ENCODE measurements at places on chromosomes 11 and 22.

GRCh38 chr11:11862999-11863398 is 21.2 kb downstream of the USP47 start:
- no peak for DNase-seq

- DNase-seq, result no peak
Observed at GRCh38 chr22:49310354-49310753, 517.3 kb downstream of the BRD1 start.

DNA sequence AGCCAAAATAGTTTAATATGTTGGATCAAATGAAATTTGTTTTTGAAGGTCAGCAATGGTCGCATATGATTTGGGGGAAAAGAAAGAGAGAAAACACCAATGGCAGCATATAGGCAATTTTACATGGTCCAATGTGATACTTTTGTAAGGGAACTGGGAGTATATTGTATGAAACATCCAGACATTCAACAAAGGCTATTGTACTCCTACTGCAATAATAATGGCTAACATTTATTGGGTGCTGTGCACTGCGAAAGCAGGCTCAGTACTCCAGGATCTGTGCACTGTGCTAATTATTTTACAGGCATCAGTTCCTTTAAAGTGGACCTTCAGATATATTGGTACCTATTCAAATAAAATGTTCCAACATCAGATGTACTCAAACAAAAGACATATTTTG is 5.9 kb upstream of the OR10V1 start:
- no peak for DNase-seq

DNA sequence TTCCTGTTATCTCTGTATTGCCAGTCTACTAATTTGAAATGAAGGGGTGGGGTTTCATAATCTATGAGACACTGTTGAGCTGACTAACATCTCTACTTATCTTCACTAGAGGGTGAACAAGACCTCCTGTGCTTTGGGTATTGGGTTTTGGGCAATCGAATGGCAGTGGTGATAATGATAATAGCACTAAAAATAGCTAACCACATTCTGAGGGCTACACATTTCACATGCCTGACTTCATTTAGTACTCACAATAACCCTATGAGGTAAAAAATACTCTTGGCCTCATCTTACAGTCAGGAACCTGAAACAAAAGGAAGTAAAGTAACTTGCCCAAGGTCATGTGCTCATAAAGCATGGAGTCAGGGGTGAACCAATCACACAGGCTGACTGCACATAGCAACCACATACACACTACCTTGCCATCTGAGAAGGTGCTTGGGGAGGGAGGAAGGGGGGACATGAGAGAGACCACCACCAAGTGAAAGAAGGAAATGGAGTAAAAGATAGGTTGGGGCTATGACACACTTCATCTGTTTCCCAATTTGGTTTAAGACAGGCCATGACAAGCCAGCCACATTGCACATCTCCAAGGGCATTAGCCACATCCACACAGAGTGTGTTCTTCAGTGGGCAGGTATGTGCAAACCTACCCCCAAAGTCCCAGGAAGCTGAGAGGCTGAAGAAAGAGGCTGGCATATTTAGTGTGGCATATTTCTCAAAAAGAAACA is 387.6 kb upstream of the DDI1 start:
- no peak for DNase-seq

- peak; percentile 76 for DNase-seq
Observed at GRCh38 chr11:45843158-45843924, 3.9 kb upstream of the CRY2 start.

- no peak for DNase-seq
Observed at GRCh38 chr11:126833065-126833464, 167.5 kb downstream of the KIRREL3 start.

GRCh38 chr22:45516163-45516562 is 13.5 kb downstream of the FBLN1 start:
- no peak for DNase-seq

GRCh38 chr11:121524233-121524631 is 71.5 kb upstream of the SORL1-AS1 start:
- no peak for DNase-seq

DNA sequence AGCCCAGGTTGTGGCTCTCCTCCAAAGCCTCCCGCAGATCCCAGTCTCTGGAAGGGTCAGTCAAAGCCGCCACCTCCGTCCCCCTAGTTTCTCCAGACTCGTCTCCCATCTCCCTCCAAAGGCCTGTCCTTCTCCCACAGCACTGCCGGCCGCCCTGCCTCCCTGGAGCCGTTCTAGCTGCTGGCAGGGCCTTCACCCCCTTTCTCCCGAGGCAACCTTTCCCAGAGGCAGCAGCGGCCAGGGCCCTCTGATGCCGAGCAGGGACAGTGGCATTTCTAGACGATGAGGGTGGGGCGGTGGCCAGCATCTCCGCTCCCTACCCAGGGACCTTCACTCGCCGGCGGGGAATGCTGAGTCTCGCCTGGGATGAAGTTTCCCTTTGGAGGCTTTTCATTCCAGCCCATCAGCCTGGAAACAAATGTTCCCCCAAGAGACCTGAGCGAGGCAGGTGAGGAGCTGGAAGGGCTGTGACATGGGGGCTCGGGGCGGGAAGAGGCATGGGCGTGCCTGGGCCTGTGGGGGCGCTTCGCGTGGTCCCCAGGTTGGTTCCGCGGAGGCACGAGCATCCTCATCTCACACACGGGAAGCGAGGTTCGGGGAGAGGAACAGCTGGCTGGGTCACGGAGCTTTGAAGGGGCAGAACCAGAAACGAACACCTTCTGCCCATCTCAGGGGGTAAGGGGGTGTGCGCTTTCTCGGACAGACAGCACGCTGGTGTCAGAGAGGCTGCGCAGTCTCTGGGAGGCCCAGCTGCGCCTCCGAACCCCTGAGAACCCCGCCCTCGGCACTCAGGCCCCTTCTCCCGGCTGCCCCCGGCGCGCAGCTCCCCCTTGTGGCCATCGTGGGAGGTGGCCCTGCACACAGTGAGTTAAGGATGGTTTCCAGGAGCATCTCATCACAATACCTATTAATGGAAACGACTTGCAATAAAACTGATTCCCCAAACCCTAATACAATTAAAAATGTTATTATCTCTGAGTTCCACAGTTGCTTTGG is 18.1 kb upstream of the KLHL35 start:
- no peak for DNase-seq

DNA sequence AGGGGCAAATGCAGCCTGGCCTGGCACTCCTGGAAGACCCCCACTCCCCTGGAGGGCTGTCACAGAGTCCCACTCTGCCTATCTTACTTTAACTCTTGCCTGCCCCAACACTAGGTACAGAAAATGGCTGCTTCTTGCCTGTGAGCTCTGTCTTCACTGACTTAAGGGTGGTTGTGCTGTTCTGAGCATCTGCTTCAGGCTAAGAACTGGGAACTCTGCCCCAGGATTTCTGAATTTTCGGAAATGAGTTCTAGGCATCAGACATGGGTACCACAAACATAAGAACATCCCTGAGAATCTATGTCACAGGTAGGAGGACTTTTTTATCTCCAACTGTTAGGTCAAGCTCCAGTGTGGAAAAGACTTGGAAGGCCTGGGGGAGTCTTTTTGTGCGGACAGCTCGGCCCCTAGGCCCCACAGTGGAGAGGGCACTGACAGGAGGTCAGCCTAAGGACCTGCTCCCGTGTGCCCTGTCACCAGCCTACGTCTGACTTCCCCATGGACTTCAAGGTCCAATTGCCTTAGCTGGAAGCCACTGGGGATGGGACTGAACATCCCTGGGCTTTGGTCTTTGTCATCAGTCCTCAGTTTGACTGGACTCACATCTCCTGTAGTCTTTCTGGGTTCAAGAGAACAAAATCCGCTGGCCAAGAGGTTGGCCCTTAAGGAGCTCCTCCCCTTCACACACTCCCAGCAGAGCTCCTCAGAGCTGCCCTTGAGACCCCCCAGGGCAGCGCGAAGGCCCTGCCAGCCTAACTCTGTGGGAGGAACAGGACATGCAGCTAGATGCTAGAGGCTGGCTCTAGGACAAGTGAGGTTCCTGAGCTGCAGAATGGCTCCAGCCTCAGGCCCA is 31.9 kb downstream of the PPP2R1B start:
- DNase-seq, result no peak

- DNase-seq, result no peak
Observed at GRCh38 chr11:121801781-121802180, 314.2 kb downstream of the BLID start.

DNA sequence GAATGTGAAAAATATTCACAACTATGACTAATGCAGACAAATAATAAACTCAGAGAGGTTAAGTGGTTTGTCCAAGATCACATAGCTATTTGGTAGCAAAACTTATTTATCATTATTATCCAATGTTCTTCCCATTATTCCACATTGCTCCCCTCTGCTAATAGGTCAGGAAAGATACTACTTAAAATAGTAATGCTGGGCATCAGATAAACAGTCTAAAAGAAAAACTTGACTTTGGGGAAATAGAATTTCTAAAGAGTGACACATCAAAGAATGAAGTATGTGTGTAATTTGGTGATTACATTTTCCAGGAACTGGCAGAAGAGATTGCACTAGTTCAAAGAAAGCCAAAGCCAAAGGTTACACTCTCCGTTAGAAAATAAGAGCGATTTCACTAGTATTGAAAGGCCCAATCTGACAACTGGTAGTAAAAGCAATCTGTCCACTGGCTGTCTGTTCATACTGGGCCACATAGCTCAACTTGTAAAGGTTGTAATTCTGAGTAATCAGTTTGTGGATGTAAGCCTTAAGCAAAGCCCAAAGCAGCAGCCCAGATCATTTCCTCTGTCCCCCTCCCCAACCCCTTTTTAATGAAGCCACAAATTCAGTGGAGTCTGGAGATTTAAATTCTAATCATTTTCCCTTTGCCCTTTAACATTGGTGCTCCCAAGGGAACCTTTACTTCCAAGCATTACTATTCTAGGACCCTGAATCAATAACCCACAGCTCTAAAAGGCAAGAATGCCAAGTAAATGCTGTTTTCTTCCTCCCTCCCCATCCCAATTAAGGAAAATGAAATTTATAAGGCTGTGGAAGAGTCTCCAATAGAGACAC is 283.5 kb downstream of the TTC28 start:
- no peak for DNase-seq

- no peak for DNase-seq
Observed at GRCh38 chr11:86248609-86249008, 4.1 kb downstream of the EED start.

DNA sequence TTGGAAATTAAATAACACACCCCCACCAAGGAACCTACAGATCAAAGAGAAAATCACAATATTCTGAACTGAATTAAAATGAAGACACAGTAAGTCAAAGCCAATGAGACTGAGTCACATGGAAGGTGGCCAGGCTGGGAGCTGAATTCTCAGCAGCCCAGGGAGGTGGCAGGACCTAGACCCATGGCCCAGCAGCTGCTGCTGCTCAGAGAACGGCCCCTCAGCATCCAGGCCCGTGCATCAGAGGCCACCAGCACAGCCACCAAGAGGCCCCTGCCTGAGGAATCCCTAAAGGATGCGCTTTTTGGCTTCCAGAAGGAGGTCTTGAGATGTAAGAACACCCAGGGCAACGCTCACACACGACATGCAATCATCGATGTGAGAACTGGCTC is 35.0 kb downstream of the TBX1 start:
- no peak for DNase-seq

- no peak for DNase-seq
Observed at GRCh38 chr11:99781074-99781473, 760.3 kb downstream of the CNTN5 start.

DNA sequence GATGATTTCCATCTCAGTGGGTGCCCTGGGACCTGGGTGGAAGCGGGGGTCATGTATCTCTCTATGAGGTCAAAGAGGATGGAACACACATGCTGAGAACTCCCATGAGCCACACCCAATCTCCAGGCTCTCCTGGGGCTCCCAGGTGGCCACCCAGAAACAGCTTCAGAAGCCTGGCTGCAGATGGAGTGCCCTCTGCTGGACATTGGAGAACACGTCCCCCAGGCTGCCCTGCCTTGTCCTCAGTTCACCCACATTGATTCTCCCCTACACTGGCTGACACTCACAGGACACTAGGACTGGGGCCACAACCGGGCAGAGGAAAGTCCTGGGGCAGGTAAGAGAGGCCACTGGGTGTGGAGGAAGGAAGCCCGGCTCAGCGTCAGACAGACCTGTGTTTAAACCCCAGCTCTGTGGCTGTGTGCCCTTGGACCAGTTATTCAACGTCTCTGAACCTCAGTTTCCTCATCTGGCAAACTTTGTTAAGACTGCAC is 4.5 kb upstream of the NOL12 start:
- DNase-seq, result no peak

- no peak for DNase-seq
Observed at GRCh38 chr11:29208117-29208516, 808.7 kb downstream of the KCNA4 start.

DNA sequence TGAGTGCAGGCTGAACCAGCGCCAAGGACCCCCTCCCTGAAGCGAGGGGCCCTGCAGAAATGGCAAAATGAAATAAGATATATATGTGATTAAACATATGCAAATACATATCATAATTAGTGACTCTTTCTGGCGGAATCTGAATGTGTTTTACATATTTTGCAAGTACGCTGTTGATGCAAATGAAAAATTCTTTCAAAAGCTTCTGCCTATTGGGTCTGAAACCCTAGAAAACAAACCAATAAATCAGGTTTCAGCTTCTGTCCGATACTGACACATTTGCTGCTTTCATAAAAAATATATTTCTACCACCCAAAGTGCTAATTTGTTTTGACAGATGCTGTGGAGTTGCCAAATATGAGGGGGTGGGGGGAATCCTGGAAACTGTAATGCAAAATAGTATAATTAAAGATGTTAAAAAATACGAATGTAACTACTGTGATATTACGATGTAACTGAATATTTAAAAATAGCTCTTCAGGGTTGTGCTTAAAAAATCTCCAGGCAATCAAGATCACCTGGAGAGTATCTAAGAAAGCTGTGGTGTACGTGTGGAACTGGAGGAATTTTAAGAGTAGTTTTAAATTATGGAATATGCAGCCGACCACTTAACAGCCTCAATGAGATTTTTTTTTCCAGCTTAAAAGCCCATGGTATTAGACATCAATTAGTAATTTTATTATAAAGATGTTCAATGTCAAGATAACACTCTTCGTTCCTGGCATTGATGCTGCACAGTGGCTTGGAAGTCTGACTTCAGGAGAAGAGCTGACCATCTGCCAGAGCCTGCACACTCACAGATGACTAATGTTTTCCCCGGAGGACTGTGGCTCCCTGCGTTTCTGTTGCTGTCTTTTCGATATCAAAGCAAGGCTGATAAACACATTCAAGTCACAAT is 122.2 kb upstream of the RCN1 start:
- DNase-seq, result no peak

DNA sequence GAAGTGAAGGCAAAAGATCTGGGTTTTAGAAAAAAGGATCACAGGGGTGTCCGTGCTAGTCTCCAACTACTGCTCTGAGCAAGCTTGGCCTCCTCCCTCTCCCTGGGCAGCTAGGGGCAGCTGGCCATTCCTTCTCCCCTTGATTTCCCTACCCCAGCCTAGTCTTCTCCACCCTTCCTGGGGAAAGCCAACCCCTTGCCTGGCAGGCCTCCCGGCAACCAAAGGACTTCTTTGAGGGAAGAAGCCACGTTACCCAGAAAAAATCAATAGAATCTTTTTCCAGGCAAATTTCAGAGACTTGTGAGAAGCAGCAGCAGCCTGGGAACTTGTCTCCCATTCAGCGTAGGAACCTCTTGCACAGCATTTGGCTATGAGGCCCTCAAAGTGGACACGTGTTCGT is 91.5 kb downstream of the MIAT start:
- DNase-seq, result no peak

DNA sequence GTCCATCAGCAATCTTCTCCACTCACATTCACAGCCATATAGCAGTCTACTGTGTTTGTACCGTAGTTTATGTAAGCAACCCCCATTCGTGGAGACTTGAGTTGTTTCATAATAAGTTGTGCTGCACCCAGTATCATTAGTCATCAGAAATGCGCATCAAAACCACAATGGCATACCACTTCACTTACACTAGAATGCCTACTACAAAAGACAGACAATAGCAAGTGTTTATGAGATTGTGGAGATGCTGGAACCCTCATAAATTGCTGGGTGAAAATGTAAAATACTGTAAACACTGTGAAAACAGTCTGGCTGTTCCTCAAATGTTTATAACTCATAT is 133.3 kb downstream of the ATXN10 start:
- no peak for DNase-seq

All from NT2/D1 (cell line).